Calu3 (cell line): ENCODE measurements at places on chromosomes 2 and 18. TPM values are rescaled to one million over a fixed set of nuclear protein-coding genes. Genes with fewer than 3 reads are reported as not detected.

The HOXD13 gene
- total RNA-seq = not detected in 2 replicates

The RUFY4 gene
- 0.21 and 2.6 TPM in 2 replicates for total RNA-seq

The ASB18 gene
- total RNA-seq = not detected in 2 replicates

The MBP gene
- total RNA-seq = 221 and 257 TPM in 2 replicates

The GAD1 gene
- total RNA-seq = 11.2 and 11.5 TPM in 2 replicates

The OSGEPL1 gene
- total RNA-seq = 7.5 and 8.6 TPM in 2 replicates

The PROKR1 gene
- total RNA-seq = not detected in 2 replicates

The CNTNAP5 gene
- total RNA-seq = not detected in 2 replicates
